ENCODE measurements at places on chromosomes 7 and 10.

- no peak for DNase-seq
Observed at GRCh38 chr7:152006336-152006735, 19.1 kb upstream of the GALNT11 start.

DNA sequence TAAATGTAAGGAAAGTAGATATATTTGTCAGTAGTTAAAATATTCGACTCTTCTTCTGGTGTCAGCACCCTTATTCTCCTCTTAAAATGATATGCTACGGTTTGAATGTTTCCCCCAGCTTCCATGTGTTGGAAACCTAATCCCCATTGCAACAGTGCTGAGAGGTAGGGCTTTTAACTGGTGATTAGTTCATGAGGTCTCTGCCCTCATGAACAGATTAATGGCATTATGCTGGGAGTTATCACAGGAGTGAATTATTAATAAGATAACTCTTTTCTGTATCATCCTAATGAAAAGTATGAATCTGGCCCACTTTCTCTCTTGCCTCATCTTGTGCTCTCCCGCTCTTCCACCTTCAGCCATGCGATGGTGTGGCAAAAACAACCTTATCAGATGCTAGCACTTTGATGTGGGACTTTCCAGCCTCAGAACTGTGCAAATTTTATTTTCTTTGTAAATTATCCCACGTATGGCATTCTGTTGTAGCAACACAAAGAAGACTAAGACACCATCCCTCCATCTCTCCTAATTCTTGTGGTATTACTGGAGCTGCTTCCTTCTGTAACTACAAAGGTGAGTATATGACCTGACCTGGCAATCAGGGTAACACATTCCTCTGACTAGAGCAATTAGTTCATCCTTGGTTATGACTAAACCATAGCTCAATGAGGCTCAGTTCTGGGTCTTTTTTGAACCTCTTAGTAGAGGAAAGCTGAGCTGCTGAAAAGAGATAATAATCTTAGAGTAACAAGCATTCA lies 171.1 kb upstream of the TMEM196 start:
- peak; percentile 50 for DNase-seq

GRCh38 chr10:10128387-10128786 lies 889.3 kb upstream of the CELF2 start:
- DNase-seq, result peak; percentile 46

DNA sequence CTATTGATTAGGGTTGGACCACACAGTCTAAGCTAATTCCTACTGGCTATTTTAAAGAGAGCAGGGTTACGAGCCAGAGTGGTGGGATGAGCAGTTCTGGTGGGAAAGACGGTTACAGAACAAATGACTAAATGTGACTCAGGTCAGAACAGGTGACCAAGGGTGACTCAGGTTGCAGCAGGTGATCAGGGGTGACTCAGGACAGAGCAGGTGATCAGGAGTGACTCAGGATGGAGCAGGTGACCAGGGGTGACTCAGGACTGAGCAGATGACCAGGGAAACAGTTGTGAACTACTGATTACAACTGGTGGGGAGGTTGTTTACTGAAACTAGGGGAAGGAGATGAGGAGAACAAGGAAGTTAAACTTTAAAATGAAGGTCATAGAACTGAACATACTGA lies 366.3 kb downstream of the ABCA13 start:
- peak; percentile 87 for DNase-seq

- peak; percentile 7 for DNase-seq
Observed at GRCh38 chr10:78162853-78163252, 129.2 kb downstream of the RPS24 start.

DNA sequence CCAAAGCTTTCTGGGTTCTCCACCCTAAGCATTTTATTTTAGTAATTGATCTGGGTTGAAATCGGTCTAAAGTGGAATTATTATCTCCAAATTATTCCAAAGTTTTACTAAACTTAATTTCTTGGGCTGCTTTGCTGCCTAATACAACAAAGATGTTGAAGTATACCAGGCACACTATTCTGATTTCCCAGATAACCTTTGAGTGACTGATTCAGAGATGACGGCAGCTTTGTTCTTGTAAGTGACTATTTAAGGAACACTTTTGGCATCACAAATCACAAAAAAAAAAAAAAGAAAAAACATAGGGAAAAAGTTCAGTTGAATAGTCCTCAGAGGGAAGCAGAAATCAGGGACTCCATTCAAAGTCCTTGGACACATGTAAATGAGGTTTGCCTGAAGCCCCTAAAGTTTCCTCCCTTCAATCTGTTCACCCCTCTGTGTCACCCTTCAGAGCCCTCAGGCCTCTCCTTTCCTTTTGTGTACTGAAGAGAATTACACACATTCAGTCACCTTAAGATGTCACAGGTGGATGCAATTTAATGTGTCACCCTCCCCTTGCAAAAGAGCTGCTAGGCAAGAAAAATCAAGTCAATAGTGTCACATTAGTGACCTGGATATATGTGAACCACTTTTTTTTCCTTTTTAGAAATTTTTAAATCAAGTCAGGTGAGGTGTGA lies 81.5 kb downstream of the RTKN2 start:
- no peak for DNase-seq

- no peak for DNase-seq
Observed at GRCh38 chr10:116848944-116849247, 403 bp upstream of the ENO4 start.

DNA sequence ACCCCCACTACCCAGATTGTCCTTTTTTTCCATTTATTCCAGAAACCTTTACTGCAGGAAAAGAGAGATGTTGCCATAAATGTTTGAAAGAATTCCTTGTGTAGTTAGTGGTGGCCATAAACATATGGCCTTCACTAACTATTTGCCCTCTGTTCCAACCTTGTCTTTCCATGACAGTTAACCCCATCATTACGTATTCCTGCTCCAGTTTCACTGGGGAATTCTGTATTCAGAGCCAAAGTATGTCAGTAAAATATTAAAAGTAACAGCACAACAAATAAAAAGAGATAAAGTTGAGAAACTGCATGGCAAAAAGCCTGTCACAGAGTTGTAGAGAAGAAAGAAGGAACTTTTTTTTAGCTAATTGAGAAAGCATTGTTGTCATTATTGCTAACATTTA lies 261.3 kb downstream of the BICC1 start:
- no peak for DNase-seq

- DNase-seq, result no peak
Observed at GRCh38 chr7:99419323-99420021, 10.7 kb downstream of the BUD31 start.

- DNase-seq, result no peak
Observed at GRCh38 chr10:112213098-112213823, 29.7 kb upstream of the GPAM start.

- no peak for DNase-seq
Observed at GRCh38 chr7:88912852-88913251, 117.3 kb upstream of the TEX47 start.

GRCh38 chr7:75762350-75762917 lies 9.6 kb downstream of the CCL26 start:
- peak; percentile 64 for DNase-seq

GRCh38 chr7:87552351-87552900 lies 48.3 kb downstream of the ABCB1 start:
- DNase-seq, result no peak

GRCh38 chr7:24763303-24763901 lies 6.1 kb upstream of the GSDME start:
- no peak for DNase-seq

GRCh38 chr7:14685167-14685566 lies 217.4 kb downstream of the DGKB start:
- no peak for DNase-seq
